Mesangial cell (primary cell): ENCODE measurements at places on chromosomes 7 and 10. TPM values are rescaled to one million over a fixed set of nuclear protein-coding genes. Genes with fewer than 3 reads are reported as not detected.

Gene ARHGAP22
- 3.0 and 18.1 TPM in 2 replicates for total RNA-seq

Gene TDRD1
- not detected in 2 replicates for total RNA-seq

Gene PTPRE
- total RNA-seq, result 5.2 and 8.3 TPM in 2 replicates

Gene CRYGN
- total RNA-seq, result 1.3 TPM in 1 of 2 replicates, not detected in the other

Gene ITGA8
- 0.25 TPM in 1 of 2 replicates, not detected in the other for total RNA-seq

Gene IDI2
- not detected in 2 replicates for total RNA-seq

Gene KLF6
- total RNA-seq, result 63.8 and 80.8 TPM in 2 replicates

Gene SERPINE1
- total RNA-seq, result 564 and 3,220 TPM in 2 replicates

Gene CALHM2
- 3.9 and 10.3 TPM in 2 replicates for total RNA-seq

Gene WIPF3
- under 0.01 and 0.25 TPM in 2 replicates for total RNA-seq

Gene PPP1R3C
- total RNA-seq, result 1.8 and 8.2 TPM in 2 replicates
